ENCODE measurements at places on chromosomes 12 and 14. TPM values are rescaled to one million over a fixed set of nuclear protein-coding genes. Genes with fewer than 3 reads are reported as not detected.

The PZP gene
- total RNA-seq: not detected

The FAM186B gene
- 0.49 TPM for total RNA-seq

The ERP27 gene
- total RNA-seq: not detected

The CLEC1A gene
- 0.85 TPM for total RNA-seq

The EEA1 gene
- total RNA-seq: 31.6 TPM

The B3GNT4 gene
- total RNA-seq: not detected

The HOXC5 gene
- 0.12 TPM for total RNA-seq

The C1RL gene
- 91.4 TPM for total RNA-seq

The BICDL1 gene
- total RNA-seq: not detected

The PTGER2 gene
- 0.97 TPM for total RNA-seq

The ACRBP gene
- 0.16 TPM for total RNA-seq

The PTMS gene
- total RNA-seq: 84.2 TPM

The METTL1 gene
- 8.0 TPM for total RNA-seq

The KRT8 gene
- 0.65 TPM for total RNA-seq

The DPF3 gene
- total RNA-seq: 17.2 TPM

The VRTN gene
- not detected for total RNA-seq

The BMP4 gene
- total RNA-seq: 5.0 TPM

The MORN3 gene
- total RNA-seq: 0.97 TPM

The KIF21A gene
- 5.5 TPM for total RNA-seq

The BDKRB1 gene
- total RNA-seq: 0.65 TPM

The CELA1 gene
- not detected for total RNA-seq

The ACADS gene
- 17.7 TPM for total RNA-seq
